Activated T-helper 1 cell treated with anti-CD3 and anti-CD28 coated beads, Interleukin-2, amount 50 U/mL, for 16 hours (primary cell): ENCODE measurements at places on chromosomes 4 and X.

GRCh38 chr4:111274060-111274459, 651.2 kb upstream of the PITX2 start:
- DNase-seq = no peak

GRCh38 chrX:2442694-2443093, 58.1 kb downstream of the DHRSX start:
- no peak for DNase-seq

- DNase-seq = no peak
These were observed 190.9 kb downstream of the SHOX start for GRCh38 chrX:821327-822107.

- no peak for DNase-seq
These were observed 6.5 kb downstream of the FATE1 start for GRCh38 chrX:151722241-151722846.

DNA sequence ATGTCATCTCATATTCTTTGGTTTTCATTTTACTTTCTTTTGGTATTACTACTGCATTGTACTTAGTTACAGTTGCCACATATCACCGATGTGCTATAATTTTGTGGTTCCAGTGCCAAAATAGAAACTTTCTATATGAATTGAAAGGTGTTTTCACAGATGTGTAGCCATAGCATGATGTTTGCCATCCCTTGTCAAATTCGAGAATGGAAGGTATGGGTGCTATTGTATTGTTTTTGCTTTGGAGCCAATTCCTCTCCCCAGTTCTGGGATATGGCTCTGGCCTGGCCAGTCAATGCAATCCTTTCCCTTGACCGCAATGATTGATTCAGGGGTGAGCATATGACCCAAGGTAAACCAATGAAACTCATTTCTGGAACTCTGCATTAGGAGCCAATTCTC, 86.2 kb upstream of the RPS6KA3 start:
- no peak for DNase-seq

- DNase-seq = no peak
These were observed 115.7 kb upstream of the GATB start for GRCh38 chr4:151876381-151876988.

DNA sequence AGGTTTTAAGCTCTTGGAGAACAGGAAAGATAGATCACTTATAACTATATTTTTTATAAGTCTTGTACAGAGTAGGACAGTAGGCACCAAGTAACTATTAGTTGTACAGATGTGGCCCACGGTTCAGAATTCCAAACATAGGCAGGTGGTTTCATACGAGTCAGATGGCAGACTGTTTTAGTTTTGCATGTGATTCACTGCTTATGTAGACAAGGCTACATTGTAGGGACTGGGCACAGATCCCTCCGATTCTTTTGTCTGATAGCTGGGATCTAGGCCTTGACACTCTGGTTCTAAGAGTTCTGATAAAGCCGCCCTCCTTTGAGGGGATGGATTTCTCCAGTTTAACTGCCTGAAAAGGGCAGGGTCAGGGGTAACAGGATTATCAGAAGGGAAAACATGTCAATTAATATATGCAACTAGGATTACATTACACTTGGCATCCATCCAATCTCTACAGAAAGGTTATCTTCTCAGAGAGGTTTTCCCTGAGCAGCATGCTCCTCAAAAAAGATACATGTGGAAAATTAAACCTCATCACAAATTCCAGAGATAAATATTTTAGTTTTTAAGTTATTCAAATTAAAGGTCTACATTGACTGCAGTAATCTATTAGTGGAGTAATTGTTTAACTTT, 87.8 kb downstream of the SPRY1 start:
- no peak for DNase-seq

DNA sequence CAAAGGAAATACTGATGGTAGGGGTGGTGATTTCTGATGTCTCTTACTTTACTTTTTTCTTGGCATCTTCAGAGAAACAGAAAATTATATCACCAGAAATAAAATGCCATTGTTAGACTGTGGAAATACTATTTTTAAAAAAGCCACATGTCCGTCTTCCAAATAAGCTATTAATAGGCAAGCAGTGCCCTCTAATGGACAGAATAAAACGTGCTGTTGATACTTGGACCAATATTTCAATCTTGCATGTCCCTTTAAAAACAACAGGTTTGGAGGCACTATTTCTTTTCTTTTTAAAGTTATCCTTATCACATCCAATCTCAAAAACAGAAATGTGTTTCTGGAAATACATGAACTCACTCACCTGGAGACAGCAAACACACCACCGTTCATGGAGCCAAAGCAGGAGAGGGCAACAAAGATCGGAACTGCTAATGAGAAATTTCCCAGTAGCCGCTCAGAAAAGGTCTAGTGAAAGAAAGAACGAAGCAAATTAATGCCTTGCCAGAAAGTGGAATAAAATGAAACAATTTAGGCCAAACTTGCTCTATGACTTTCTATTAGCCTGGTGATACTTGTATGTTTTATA, 59.2 kb downstream of the SLC7A11 start:
- DNase-seq = no peak
